ENCODE measurements at places on chromosomes 6 and 20. TPM values are rescaled to one million over a fixed set of nuclear protein-coding genes. Genes with fewer than 3 reads are reported as not detected.

RAET1E gene
- total RNA-seq: 3.3 TPM

CST9L gene
- not detected for total RNA-seq

PTPN1 gene
- total RNA-seq: 15.5 TPM

C6orf15 gene
- 4.7 TPM for total RNA-seq
